ENCODE measurements at places on chromosomes 4 and X.

- no peak for DNase-seq
These were observed 181.9 kb downstream of the SPRY1 start for GRCh38 chr4:123578276-123579029.

- peak; percentile 76 for DNase-seq
These were observed 88.6 kb upstream of the MAML3 start for GRCh38 chr4:140242357-140243277.

- DNase-seq: peak; percentile 3
These were observed 37.9 kb upstream of the NKAP start for GRCh38 chrX:119981286-119982070.

- no peak for DNase-seq
These were observed 1614.0 kb upstream of the PCDH10 start for GRCh38 chr4:131534944-131535645.

DNA sequence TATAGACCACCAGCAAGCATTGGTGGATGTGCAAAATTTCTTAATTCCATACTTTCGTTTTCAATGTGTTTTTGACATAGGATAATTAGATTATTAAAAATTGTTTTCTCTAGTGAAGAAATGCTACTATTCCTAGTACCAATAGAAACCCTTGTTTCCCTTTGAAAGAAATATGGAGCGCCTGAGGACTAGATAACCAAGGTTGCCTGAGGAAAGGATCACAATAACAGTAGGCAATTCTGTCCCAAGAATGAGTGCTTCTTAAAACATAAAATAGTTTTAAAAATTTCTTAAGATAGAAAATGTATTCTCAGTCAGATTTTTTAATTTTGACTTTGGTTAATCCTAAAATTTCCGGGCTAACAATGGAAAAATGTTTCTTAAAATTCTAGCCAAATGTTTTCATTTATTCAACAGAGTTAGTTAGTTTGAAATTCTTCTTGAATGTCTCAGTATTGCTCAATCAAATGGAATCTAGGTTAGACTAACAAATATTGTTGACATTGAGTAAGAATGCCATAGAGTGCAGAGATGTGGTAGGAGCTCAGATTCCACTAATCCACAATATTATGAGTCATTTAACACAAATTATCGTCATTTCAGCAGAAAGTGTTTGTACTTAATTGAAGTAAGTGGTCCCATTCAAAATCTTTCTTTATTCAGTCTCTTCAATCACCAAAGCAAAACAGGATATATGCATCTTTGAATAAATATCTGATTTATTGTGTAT is 666.0 kb downstream of the GRID2 start:
- DNase-seq: peak; percentile 90

- DNase-seq: peak; percentile 65
These were observed 21.4 kb downstream of the MAOB start for GRCh38 chrX:43860646-43861370.

All from HT1080 (cell line).